Stimulated activated CD8-positive, alpha-beta memory T cell treated with anti-CD3 and anti-CD28 coated beads, Interleukin-7, amount 100 ng/mL, for 24 hours (primary cell): ENCODE measurements at places on chromosomes 3 and 15.

GRCh38 chr3:57699591-57699990 is 6.7 kb upstream of the DENND6A start:
- DNase-seq, result no peak

GRCh38 chr3:172270557-172271166 is 177.6 kb downstream of the GHSR start:
- no peak for DNase-seq

- DNase-seq, result no peak
These were observed at the start of gene MYO1E for GRCh38 chr15:59372352-59373211. Gene MYO1E, minus strand, starts transcription at chr15:59372871. Its CDS starts 371 bp downstream, at chr15:59372500.

DNA sequence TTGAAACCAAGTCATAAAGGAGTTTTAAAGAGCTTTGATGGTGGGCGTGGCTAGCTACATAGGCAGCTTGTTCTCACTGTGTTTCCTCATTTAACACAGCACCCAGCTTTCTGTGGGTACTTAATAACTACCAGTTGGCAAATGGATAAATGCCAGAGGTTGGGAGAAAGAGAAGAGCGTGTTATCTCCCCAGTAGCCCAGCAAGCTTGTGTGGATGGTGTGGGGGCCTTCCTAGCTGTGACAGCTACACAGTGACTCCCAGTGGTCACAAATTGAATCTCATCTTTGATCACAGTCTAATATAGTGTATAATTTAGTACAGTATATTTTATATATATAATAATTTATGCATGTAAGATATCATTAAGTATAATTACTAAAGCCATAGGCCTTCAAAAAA is 984.1 kb downstream of the EPHA3 start:
- DNase-seq, result no peak

DNA sequence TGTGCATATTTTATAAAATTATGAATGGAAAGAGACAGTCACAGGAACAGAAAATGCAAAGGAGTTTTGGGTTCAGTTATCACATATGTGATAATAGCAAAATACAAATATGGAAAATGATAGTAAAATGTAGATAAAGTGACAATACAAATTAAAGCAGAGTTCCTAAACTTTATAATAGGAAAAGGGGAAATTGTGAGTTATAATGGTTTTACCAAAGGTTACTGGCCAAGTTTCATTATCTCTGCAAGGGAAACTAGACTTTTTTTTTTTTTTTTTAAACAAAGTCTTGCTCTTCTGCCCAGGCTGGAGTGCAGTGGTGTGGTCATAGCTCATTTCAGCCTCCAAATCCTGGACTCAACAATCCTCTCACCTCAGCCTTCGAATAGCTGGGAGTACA is 228.7 kb upstream of the CGNL1 start:
- no peak for DNase-seq

GRCh38 chr3:137693791-137694190 is 70.3 kb upstream of the SOX14 start:
- DNase-seq, result no peak
